ENCODE measurements at places on chromosomes 3 and 15.

DNA sequence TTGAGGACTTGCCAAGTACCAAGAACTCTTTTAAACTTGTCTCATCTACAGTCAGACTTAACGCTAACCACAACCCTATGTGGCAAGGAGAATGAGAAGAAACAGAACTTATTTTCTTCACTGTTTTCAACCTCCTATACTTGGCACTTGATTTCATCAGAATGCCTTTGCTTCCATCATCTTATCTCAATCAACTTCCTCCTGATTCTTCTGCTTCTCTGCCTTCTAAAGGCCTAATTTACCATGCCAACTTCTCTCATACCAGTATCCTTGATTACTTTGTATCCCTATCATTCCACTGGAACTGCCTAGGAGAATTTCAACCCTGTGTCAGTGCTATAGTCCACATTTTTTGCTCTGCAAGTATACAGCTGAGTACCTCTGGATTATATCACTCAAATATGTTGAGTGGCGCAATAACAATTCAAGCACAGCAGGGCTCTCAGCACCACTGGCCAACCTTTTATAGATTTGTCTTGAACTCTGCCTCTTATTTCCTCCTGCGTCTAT, 413.6 kb downstream of the ROBO1 start:
- no peak for DNase-seq

- no peak for DNase-seq
Measured at GRCh38 chr15:85838655-85839054, 43.9 kb upstream of the KLHL25 start.

DNA sequence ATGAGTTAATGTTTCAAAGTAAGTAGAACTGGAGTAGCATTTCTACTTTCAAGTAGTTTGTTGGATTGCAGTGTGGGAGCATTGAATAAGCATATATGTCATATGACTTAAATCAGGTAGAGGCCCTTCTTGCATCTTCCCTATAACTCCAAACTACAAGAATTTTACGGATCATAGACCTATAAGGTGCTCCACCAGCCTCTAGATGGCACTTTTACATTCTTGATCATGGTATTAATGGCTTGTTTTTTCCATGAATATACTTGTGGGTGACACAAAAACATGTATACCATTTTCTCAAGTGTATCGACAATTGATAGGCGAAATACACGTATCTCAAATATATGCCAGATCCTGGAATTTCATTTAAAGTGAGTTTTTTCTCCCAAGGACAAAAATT, 311.1 kb downstream of the ZPLD1 start:
- no peak for DNase-seq

DNA sequence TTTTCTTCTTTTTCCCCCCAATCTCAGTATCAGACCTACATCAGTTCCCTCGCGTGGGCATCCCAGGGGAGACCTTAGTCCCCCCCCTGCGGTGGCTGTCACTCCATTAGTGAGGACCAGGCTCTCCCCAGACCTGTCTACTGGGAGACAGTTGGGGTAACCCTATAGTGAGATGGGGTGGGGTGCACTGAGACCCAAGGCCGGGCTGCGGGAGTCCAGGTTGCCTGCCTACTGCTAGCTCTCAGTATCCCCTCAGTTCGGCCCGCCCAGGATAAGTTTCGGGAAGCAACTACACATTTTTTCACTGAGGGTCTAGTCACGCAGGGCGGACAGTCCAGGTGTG, 671 bp upstream of the DCUN1D1 start:
- DNase-seq: no peak

DNA sequence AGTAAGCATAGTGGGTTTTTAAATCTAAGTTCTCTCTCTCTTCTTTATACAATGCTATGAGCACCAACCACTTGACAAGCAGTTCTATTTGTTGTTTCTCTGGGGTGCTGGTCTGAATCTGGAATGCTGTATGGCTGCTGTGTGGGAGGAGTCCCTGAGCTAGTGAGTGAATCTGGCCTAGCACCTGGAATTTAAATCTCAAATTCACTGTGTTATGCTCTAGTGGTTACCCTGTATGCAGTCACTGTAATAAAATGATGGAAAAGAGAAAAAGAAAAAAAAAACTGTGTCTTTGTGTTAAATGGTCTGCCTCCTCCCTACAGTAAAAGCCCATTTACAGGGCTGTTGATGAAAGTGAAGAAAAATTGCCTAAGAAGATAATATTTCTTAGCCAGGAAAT, 155.0 kb downstream of the ATP8B4 start:
- DNase-seq: no peak

DNA sequence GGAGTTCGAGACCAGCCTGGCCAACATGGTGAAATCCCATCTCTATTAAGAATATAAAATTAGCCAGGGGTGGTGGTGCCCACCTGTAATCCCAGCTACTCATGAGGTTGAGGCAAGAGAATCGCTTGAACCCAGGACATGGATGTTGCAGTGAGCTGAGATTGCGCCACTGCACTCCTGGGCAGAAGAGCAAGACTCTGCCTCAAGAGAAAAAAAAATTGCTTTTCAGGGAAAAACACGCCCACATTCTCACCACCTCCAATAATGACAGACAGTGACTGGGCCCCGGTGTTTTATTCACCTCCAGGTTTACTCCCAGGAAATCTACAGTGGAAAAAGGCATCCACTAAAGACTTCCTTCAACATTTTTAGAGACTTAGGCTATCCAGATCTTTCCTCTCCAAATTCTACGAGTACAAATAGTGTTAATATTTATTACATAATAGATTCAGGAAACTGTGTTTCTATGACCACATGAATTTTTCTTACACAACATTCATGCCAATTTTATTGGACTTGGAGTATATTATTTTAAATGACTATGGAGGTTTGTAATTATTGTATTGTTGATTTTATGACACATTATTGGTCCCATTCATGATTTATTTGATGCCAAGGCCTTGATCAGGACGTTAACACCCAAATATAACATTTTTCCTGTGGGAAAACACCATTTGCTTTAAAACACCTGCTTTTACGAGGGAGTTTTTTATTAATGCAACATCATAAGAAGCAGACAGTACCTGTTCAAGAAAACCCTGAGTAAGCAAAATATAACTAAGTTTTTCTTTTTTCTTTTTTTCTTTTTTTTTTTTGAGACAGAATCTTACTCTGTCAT, 26.6 kb downstream of the IGF2BP2 start:
- no peak for DNase-seq

- DNase-seq: no peak
Measured at GRCh38 chr3:184209146-184209923, 20.1 kb upstream of the VWA5B2 start.

GRCh38 chr3:187750006-187750512, 4.8 kb upstream of the BCL6 start:
- DNase-seq: no peak

- no peak for DNase-seq
Measured at GRCh38 chr15:31081588-31082250, 19.8 kb downstream of the TRPM1 start.

GRCh38 chr3:177524742-177525141, 327.5 kb upstream of the TBL1XR1 start:
- no peak for DNase-seq

DNA sequence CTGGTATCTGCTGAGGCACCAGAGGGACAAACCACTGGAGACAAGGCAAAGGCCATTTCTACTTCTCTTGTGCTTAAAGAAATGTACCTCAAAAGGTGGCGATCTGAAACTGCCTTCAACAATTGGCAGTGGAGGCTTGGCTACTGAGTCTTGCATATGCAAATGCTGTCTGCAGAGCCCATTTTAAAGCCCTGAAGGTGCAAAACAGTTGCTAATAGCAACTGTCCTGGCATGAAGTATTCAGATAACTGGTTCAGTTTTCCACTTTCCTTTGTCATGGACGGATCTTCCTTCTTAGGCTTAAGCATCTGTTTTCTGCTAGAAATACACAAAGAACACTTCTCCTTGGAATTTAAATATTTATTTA, 71.4 kb upstream of the PSMD6 start:
- no peak for DNase-seq

DNA sequence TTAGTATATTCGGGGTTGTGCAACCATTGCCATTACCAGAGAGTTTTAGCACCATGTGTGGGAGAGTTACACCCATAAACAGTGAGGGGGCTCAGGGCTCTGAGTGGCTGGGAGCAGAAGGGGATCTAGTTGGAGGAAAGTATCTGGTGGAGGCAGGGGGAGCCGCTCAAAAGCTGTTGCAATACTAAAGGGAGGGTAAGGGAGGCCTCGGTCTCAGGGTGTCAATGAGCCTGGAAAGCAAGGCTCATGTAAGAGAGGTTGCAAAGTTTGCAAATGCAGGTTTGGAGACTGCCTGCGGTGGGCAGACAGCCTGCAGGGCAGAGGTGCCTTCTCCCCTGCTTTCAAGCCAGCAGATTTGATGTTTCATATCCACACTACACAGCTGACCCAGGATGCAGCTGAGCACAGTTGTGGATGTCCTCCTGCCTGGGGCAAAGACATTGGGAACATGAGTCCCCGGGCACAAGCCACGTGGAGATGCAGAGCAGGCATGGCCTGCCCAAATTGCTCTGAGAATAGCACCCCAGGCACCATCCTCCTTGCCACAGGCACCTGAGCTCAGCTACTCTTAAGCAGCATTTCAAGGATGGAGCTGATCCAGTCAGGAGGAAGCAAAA, 181.4 kb downstream of the TLE3 start:
- no peak for DNase-seq

- DNase-seq: no peak
Measured at GRCh38 chr3:103052236-103052830, 617.5 kb downstream of the ZPLD1 start.

DNA sequence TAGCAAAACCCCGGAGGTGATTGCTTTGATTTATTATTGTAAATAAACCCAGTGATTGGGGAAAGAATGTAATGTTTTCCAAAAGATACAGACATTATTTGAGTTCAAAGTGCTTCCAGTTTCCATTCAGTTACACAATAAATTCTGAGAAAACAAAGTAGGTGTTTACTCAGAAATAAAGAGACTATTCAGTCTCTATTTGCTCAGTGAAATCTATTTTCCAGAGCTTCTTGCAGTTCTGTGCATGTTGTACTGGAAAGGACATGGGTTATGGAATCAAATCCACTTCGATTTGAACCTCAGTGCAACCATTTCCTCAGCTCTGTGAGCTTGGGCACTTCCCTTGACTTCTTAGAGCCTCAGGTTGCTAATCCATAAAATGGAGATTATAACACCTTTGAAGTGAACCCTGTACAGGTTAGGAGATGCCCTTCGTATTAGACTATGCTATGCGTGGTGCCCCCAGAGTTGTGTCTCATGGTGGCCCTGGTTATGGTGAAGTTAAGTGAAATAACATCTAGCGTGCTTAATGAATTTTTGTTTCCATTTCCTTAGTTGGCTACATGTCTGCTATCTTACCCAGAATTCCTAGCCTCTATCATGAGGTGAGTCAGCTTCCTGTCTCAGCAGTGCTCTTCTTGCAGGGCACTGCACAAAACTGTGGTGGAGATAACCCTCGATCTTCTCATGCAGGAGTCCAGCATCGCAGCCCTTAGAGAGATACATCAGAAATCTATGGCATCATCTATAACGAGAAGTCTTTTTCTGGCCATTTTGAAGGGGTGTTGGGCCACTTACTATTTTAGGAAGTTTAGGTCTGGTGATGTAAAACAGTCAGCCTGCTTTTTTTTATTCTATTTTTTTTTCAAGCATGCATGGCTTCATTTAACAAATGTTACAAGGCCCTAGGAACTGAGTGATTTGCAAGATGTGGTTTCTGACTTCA, 97.7 kb downstream of the RPL39L start:
- no peak for DNase-seq

GRCh38 chr3:37712918-37713817, 148.5 kb upstream of the CTDSPL start:
- no peak for DNase-seq

DNA sequence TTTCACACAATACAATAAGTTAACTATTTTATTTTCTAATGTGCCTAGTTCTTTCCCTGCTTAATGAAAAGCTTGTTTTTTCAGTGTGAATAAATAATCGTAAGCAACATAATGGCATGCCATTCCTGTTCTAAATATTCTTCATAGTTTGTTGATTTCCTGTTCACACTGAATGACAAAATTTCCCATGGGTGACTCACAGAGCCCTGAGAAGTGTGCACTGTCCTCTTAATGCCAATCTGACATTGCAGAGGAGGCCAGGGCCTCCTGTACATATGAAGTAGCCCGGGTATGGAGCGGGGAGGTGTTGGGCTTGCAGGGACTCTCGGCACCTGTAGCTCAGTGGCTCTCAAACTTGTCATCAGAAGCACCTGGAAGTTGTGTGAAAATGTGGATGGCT, 24.3 kb downstream of the CCR3 start:
- no peak for DNase-seq

DNA sequence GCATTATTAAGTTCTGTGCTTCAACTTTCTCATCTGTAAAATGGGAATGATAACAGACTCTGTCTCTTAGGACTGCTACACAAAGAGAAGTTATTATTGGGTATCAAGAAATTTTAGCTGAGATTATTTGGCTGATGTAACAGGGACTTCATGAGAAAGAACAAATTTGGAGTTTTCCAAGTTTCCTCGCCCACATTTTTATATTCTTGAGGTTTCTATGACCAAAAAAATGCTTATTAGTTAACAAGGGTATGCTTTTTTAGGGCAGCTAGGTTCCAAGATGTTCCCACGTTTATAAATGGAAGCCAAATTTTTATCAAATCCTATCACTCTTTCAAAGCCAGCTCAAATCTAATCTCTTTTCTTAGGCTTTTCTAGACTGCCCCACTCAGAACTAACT, 50.6 kb upstream of the C3orf80 start:
- no peak for DNase-seq

GRCh38 chr15:29449136-29449535, 179.5 kb upstream of the NSMCE3 start:
- no peak for DNase-seq

DNA sequence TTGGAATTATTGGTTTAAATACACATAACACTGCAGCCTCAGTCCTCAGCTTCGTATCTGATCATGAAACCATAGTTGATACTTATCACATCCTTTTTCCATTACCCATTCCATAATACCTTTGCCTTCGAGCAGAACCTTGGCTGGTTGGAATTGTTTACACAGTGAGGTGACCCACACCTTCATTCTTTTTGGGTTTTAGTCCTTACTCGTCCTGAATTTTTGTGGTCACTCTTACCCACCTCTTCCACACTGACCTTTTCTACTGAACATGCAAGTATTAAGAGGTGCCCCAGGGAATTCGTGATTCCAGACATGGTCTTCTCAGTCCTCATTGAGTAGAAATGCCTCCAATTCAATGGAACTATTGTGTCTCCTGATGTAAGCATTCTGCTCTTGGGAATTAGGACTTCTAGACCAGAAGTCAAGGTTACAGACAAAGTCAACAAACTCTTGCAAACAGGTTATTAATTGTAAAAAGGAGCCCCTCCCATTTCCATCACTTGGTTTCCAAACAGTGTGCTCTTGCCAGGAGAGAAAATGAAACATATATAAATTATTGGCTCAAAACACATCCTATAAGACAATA, 37.7 kb downstream of the SCN11A start:
- no peak for DNase-seq

GRCh38 chr3:171251835-171252234, 208.4 kb downstream of the TNIK start:
- no peak for DNase-seq

DNA sequence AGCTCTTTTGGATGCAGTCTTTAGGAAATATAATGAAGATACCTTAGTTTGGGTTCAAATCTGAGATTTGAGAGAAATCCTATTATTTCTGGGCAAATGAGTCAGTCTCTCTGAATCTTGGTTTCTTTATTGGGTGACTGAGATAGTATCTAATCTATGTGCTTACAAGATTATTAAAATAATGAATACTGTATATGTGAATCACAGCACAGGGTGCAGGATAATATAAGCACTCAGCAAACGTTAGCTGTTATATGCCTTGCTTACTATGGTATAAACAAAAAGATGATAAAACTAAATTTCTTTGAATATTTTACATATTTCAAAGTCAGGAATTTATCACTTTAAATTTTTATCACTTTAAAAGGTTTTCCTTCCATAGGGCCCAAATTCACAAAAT, 29.6 kb downstream of the FGF7 start:
- no peak for DNase-seq

All from stimulated activated CD8-positive, alpha-beta memory T cell treated with anti-CD3 and anti-CD28 coated beads, Interleukin-15, amount 100 ng/mL, for 24 hours (primary cell).